ENCODE measurements at places on chromosomes 3 and 15. TPM values are rescaled to one million over a fixed set of nuclear protein-coding genes. Genes with fewer than 3 reads are reported as not detected.

The SNAP23 gene
- 48.1 TPM for total RNA-seq

DNA sequence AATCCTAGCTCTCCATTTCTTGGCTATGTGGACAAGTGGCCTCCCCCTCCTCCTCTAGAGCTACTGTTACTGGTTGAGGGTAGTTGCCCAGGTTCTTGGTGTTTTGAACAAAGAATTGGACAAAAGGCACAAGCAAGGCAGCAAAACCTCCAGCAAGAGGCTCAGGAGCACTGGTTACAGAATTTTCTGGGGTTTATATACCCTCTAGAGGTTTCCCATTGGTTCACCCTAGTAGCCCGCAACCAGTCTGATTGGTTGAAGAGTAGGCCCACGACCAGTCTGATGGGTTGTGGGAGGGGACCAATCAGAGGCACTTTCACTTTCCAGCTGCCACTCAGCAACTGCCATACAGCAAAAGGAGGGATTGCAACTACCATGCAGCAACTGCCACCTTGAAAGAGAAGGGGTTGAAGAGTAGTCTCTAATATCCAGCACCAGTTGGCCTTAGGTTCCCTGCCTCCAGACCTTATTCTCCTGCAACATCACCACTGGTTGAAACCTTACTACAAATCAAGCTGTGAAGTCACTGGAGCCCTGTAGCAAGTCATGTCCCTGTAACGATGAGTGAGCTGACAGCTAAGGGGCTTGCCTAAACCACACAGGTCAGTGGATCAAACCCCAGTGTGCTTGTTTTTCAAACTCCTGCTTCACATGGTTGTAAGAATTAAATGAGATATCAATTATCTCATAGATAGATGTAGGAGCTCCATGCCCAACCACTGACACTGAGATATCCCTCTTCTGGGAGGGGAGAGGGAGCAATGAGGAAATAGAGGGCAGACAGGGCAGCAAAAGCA lies 2.9 kb upstream of the C15orf39 start:
- peaks cover 15% of the 10 kb centered on the region for H3K4me1 ChIP-seq
- H3K27ac ChIP-seq, result no peak overlapping the region
- peaks cover 14% of the 10 kb centered on the region for H3K27me3 ChIP-seq

The FBXL2 gene
- 10.7 TPM for total RNA-seq

GRCh38 chr3:12143949-12144504 lies 14.7 kb downstream of the TIMP4 start:
- H3K27me3 ChIP-seq, result peaks cover 28% of the 10 kb centered on the region
- no peak overlapping the region for H3K4me3 ChIP-seq
- H3K27ac ChIP-seq, result no peak overlapping the region
- H3K4me1 ChIP-seq, result peaks cover 6% of the 10 kb centered on the region

- no peaks in the 10 kb centered on the region for H3K36me3 ChIP-seq
- H3K27me3 ChIP-seq, result no peaks in the 10 kb centered on the region
- peak overlapping the region; percentile 0 for H3K4me3 ChIP-seq
- peaks cover 20% of the 10 kb centered on the region for H3K4me1 ChIP-seq
- DNase-seq, result peak; percentile 64
Observed at GRCh38 chr3:187640569-187641059, 29.6 kb downstream of the SST start.

The STXBP5L gene
- 0.08 TPM for total RNA-seq

DNA sequence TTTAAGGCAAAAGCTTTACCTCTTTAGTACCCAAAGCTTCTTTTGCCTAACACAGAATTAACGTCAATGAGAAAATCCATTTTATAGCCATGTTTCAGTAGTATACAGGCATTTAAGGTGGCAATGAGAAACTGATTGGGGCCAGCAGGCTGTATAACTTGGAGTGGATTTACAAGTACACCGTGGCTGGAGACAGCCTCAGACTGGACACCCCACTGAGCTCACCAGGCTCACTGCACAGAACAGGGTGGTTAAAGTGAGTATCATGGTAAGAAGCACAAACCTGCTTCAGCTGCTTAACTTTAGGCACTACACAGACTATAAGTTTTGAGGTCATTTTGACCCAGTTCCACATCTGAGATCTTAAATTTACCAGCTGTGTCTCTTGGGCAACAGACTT lies 8.9 kb downstream of the CPOX start:
- H3K27ac ChIP-seq, result no peak overlapping the region
- H3K36me3 ChIP-seq, result peaks cover 20% of the 10 kb centered on the region
- H3K27me3 ChIP-seq, result no peaks in the 10 kb centered on the region
- no peak overlapping the region for H3K4me3 ChIP-seq

The PPP1R14D gene
- not detected for total RNA-seq

- peak overlapping the region; percentile 100 for H3K27ac ChIP-seq
- no peaks in the 10 kb centered on the region for H3K36me3 ChIP-seq
- H3K27me3 ChIP-seq, result peaks cover 3% of the 10 kb centered on the region
- peak overlapping the region; percentile 99 for H3K4me3 ChIP-seq
Observed at GRCh38 chr3:108590460-108590859, 938 bp downstream of the DZIP3 start.

The ITIH4 gene
- 0.77 TPM for total RNA-seq
